Hepatocyte (in vitro differentiated cells): ENCODE measurements at places on chromosomes 7 and 10. TPM values are rescaled to one million over a fixed set of nuclear protein-coding genes. Genes with fewer than 3 reads are reported as not detected.

PIK3CG gene
- total RNA-seq, result 0.03 and 0.04 TPM in 2 replicates

PAPOLB gene
- not detected in 2 replicates for total RNA-seq

SPDYE8 gene
- 0.07 TPM in 1 of 2 replicates, not detected in the other for total RNA-seq

DNA sequence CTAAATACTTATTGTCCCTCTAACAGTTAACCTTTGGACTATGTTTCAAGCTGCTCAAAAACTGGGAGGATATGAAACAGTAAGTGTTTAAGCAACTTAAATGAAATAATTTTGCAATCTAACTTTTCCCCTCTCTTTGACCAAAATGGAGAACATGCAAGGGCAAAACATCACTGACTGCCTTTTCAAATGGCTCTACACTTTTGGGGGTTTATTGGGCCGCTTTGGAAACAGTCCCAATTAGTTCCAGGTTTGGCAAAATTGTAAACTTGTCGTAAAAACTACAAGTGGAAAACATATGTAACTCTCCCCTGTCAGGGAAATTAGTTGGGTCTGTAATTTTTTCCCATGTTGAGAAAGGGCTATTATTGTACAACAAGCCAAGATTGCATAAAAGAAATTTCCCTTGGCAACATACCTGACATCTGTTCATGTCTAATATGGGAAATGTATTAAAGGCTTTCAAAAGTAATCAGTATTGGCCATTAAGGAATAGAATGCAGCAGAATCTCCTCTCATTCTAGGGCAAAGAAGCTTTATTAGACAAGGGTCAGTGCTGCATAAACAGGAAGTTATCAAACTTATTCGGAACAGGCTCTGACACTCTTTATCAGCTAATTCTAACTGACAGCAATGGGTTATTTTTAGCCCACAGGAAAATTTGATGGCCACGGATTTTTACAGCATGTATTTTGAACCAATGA is 157.9 kb downstream of the ARID5B start:
- no peak for DNase-seq

DNA sequence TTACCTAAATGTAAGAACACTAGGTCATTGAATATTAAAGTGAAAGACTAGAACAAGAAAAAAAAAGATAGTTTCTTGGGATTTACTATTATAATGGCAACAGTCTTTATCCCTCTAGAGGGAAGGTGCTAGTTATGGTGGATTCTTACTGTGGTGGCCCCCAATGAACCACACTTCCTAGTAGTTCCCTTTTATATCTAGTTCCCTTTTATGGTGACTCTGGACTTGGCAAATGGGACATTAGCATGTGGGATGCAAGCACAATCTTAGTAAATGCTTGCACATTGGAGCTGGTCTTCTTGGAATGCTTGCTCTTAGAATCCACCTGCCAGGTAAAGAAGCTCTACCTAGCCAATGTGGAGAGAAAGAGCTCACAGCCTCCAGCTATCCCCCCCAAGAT is 430.2 kb downstream of the LRMDA start:
- DNase-seq, result no peak

- no peak for DNase-seq
These were observed 81.2 kb downstream of the FZD1 start for GRCh38 chr7:91345449-91345848.

GRCh38 chr7:140383954-140384713 is 14.2 kb downstream of the SLC37A3 start:
- no peak for DNase-seq

- no peak for DNase-seq
These were observed 208.3 kb upstream of the KMT2E start for GRCh38 chr7:104805449-104806317.

DNA sequence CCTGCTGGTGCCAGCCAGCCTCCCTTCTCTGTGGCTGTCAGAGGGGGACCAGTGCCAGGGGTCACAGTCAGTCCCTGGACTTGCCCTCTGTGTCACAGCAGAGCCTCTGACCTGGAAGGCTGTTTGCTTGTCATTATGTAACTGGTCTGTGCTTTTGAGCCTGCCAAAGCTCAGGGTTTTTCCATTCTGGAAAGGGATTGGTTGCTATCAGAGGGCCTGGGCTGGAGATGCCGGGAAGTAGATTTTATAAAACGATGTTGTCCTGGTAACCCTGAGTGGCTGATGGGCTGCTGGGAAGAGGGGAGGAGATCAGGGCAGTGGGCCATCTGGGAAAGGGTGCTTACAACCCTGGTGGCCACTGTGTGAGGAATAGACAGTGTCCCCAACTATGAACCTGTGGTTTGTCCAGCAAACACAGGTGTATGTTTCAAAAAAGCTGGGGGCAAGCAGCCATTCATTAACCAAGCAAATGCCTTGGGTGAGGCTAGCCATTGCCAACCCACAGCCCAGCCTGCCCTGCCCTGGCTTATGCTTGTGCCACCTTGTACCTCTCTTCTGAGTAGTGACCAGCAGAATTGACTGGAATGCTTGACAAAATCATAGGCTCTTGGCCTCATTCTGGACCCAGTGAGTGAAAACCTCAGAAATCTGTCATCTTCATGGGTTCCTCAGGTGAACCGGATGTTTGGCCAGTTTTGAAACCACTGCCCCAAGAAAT is 21.6 kb downstream of the SFTPD start:
- DNase-seq, result no peak
